ENCODE measurements at places on chromosomes 7 and 10. TPM values are rescaled to one million over a fixed set of nuclear protein-coding genes. Genes with fewer than 3 reads are reported as not detected.

- DNase-seq = no peak
Measured at GRCh38 chr10:117547716-117548668, 5.4 kb downstream of the EMX2 start.

DNA sequence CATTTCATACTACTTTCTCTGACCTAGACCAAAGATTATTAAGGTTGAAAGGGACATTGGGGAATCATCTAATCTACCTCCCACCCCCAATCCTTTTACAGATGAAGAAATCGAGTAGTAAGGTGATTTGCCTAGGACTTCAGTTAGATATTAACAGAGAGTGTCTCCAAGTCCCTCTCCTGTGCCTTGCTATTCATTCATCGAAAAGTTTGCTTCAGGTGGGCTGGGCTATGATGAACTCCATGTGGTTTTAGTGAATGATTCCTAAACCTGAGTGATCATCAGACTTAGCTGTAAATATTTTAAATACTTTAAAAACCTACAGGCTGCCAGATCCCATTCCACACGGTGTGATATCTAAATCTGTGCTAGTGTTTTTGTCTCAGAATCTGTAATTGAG lies 259.4 kb upstream of the SORCS1 start:
- no peak for DNase-seq

DNA sequence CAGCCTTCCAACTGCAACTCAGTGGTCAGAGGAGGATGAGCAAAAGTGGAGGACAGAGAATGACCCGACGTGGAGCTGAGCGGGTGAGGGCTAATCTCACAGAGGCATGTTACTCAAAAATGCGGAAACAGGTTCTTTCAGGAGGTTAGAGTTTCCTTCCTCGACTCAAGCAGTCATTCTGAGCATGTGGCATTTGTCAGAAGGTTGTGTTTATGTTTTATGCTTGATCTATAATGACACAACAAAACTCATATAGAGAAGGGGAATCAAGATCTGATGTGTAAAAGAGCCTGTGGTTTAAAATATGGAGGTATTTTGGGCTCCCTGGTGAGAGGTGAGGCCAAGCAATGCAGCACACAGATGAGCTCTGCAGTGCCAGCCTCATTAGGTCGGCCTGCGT lies 311.4 kb downstream of the ADARB2 start:
- DNase-seq = no peak

SHTN1 gene
- polyA plus RNA-seq = 20.7 TPM

DNA sequence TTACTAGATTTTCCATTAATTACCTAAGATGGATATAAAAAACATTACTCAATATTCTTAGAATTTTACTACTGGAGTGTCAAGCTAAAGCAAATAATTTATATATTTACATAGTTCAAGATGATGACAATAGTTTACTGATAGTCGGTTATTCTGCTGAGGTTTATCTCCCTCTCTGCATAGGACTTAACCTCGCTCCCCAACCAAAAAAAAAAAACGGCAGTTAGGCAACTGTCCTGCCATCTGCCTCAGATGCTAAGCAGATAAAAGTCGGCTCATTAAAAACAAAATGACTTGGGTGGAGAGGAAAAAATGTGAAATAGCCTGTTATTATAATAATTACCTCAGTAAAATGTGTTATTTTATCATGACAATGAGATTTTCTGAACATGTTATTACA lies 14.0 kb upstream of the ITGB8 start:
- DNase-seq = no peak

- no peak for DNase-seq
Measured at GRCh38 chr7:103093429-103093828, 18.5 kb downstream of the ARMC10 start.

- no peak for DNase-seq
Measured at GRCh38 chr10:119521443-119522204, 20.9 kb downstream of the RGS10 start.

DNA sequence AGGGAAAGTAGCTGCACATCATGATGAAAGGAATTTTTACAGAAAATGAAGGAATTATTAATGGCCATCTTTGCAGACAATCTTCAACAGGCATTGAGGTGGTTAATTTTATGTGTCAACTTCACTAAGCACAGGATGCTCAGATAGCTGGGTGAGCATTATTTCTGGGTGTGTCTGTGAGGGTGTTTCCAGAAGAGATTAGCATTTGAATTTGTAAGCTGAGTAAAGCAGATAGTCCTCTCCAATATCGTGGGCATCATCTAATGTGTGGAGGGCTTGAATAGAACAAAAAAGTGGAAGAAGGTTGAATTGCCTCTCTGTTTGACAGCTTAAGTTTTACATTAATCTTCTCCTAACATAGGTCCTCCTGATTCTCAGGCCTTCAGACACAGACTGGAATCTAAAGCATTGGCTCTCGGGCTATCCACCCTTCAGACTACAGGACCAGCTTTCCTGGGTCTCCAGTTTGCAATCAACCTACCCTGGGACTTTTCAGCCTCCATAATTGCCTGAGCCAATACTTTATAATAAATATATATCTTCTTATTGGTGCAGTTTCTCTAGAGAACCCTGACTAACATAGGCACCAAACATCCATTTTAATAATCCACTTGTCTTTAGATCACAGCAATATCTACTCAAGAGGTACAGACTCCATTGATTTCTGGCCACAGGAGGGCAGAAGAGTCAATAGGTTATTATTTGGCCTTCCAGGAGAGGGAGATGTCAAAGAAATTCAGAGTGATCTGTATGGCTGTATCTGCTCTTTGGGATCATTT lies 10.5 kb upstream of the CRPPA start:
- DNase-seq = no peak

HHEX gene
- polyA plus RNA-seq = 8.3 TPM

DNA sequence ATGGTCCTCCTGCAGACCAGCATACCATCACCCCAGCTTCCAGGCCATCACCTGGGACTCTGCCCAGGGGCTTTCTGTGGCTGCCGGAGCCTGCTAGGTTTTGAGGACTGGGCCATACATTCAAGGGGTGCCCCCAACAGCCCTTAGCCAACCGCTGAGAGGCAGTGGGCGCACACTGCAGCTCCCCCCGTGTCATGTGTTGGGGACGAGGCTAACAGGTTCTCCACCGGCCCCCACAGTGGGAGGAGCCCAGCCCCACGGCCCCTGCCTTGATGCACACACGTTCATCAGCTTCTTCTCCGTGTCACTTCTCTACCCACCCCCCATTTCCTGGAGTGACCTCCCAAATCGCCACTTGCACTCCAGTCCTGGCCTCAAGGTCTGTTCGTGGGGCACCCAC lies 543.2 kb upstream of the FOXK1 start:
- no peak for DNase-seq

BHLHA15 gene
- 0.42 TPM for polyA plus RNA-seq

DNA sequence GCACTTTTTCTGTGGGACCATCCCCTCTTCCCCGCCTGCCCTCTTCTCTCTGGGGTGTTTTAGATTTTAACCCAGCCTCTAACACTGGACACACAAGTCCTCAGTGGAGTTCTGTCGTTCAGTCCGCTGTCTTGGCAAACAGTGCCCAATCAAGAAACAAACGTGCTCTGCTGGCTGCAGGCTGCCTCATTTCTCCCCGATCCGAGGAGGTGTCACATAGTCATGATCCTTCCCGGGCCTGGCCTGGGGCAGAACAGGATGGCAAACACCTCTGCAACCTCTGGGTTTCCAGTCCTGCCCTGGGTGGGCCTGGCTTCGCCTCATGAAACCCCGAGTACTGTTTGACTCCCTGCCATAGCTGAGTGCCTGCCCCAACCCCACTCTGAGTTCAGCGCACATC lies 110.9 kb upstream of the INSYN2A start:
- DNase-seq = no peak

UCN3 gene
- 0.37 TPM for polyA plus RNA-seq

GRCh38 chr10:68721673-68722335 lies 765 bp downstream of the CCAR1 start:
- no peak for DNase-seq

DNA sequence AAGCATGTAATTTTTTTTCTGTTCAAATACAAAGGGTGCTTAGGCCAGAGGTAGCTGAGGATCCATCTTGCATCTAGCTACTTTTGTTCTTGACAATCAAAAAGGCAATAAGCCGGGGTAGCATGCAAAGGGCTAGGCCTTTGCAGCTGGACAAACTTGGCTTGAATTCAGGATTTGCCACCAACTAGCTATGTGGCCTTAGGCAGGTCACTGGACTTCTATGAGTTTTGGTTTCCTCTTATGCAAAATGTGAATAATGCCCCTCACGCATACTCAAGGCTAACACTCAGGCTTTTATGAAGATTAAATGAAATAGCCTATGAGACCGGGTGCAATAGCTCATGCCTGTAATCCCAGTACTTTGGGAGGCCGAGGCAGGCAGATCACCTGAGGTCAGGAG lies 19.3 kb downstream of the GFRA1 start:
- DNase-seq = no peak

- no peak for DNase-seq
Measured at GRCh38 chr10:102647443-102648268, 3.4 kb downstream of the TRIM8 start.

DGKB gene
- 3.4 TPM for polyA plus RNA-seq

DNA sequence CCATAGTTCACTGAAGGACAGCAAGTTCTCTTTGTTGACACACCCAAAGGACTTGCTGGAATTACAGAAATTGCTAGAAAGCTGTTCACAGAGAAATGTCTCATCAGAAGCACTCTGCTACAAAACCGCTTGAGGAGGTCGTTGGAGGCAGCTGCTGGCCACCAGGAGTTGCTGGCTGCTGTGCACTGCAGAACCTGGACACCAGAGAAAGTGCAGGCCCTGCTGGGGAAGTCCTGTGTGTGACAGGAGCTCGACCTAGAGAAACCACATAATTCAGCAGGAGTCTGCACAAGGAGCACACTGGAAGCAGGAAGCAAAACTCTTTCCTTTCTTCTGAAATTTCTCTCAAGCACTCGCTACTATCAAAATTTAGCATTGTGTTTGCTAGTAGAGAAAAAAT lies 461.5 kb upstream of the GHITM start:
- no peak for DNase-seq

- no peak for DNase-seq
Measured at GRCh38 chr7:137882261-137882668, 35.5 kb upstream of the DGKI start.

SPDYE16 gene
- 4.0 TPM for polyA plus RNA-seq

TCAF2 gene
- polyA plus RNA-seq = 3.8 TPM

- DNase-seq = no peak
Measured at GRCh38 chr10:78687626-78688025, 381.1 kb upstream of the ZMIZ1 start.

- DNase-seq = no peak
Measured at GRCh38 chr7:35025369-35025870, 11.9 kb downstream of the DPY19L1 start.

DNA sequence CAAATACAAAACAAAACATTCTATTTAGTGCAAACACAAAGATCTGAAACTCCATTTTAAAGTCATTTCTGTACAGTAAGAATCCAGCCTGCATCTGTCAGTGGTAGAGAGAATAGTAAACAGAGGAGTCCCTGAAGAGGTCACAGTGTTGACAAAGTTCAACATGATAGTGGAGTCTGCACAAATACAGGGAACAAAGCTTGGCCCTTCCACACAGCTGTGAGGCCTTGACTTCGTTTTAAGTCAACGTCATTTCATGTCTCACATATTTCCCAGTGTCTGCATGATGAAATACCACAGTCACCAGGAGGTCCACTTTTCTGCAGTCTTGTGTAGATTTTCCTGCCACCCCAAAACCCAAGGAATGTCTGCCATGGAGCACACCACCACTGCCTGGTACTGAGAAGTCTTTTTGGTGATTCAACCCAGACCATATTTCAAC lies 33.0 kb downstream of the CYP26A1 start:
- no peak for DNase-seq

CCDC186 gene
- 21.9 TPM for polyA plus RNA-seq

- DNase-seq = no peak
Measured at GRCh38 chr7:37393476-37393875, 55.2 kb downstream of the ELMO1 start.

DNA sequence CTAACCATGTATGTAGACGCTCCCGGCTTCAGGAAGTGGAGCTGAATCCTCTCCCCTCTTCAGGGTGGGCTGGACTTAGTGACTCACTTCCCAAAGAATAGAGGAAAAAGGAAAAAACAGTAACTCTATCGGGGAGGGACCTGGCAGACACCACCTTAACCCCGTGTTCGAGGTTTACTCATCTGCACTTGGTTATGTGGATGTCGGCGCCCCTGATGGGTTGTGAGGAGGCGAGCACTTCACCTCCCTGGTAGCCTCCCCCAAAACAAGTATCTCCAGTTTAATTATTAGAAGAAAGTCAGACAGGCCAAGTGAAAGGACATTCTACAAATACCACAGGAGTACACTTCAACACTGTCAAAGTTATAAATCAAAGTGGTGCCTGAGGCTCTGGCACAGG lies 559.7 kb downstream of the TCERG1L start:
- DNase-seq = no peak

TLX1 gene
- 0.09 TPM for polyA plus RNA-seq

SPDYE9 gene
- 0.20 TPM for polyA plus RNA-seq

ATXN7L1 gene
- polyA plus RNA-seq = 10.3 TPM

DNA sequence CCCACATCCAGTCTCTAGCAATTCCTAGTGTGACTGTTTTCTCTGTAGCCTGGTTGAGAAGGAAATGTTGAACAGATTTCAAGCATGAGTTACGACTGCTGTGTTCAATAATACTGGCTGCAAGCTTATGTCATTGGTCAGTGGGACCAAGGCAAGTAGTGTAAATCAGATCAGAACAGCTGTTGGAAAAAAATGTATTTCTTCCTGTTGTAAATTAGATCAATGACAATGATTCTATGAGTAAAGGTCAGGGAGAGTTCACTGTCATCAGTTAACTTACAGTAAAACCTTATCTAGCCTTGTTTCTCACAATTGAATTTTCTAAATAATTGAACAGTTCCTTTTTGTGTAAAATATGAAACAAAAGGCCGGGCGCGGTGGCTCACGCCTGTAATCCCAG lies 6.7 kb downstream of the OTUD1 start:
- no peak for DNase-seq

GRCh38 chr7:122492007-122492406 lies 187.5 kb upstream of the FEZF1 start:
- no peak for DNase-seq

GRCh38 chr10:84539216-84539615 lies 210.8 kb downstream of the CCSER2 start:
- no peak for DNase-seq

JCAD gene
- polyA plus RNA-seq = 29.6 TPM

PLEKHS1 gene
- polyA plus RNA-seq = 0.10 TPM

DNA sequence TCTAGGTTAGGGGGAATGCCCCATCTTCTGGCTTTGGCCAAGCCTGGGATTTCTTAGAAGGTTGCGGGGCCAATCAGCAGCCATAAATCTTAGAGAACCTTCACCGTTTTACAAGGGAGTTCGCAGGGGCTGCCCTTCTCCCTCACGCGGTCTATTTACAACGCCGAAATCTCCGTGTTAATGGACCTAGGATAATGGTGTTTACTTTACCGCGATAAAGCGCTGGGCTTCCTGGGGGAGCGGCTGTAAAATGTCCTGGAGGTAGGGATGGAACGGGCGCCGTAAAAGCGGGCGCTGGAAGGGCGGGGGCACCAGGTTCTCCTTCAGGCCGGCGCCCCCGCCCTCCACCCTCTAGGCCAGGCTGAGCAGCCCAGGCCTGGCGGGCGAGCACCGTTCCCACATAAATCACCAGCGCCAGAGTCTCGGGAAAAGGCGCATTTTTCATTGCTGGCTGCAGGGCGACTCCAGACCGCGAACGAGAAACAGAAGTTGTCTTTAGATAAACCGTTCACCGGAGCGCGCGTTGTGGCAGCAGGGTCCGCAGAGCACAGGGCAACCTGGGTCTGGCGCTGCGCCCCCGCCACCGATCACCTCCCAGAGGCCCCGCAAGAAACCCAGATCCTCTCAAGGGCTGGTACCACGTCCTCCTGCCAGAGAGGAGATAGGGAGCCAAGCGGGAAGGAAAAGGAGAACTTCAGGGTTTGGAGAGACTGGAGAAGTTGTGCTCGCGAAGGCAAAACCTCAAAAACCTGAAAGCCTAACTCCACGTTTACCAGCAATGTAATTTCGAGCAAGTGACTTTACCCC lies 12.5 kb upstream of the NKX2-3 start:
- DNase-seq = no peak

Data from renal cortex interstitium (tissue), 15 donors.